ENCODE measurements at places on chromosomes 7 and 10.

GRCh38 chr7:121126801-121127534, 138.5 kb downstream of the CPED1 start:
- DNase-seq = no peak

GRCh38 chr7:136998495-136998894, 130.0 kb downstream of the CHRM2 start:
- DNase-seq = no peak

GRCh38 chr10:14535457-14536130, 204.9 kb upstream of the FRMD4A start:
- DNase-seq = no peak

GRCh38 chr10:94673614-94674321, 9.8 kb upstream of the CYP2C18 start:
- no peak for DNase-seq

- no peak for DNase-seq
Observed at GRCh38 chr7:79284211-79284610, 169.3 kb downstream of the MAGI2 start.

DNA sequence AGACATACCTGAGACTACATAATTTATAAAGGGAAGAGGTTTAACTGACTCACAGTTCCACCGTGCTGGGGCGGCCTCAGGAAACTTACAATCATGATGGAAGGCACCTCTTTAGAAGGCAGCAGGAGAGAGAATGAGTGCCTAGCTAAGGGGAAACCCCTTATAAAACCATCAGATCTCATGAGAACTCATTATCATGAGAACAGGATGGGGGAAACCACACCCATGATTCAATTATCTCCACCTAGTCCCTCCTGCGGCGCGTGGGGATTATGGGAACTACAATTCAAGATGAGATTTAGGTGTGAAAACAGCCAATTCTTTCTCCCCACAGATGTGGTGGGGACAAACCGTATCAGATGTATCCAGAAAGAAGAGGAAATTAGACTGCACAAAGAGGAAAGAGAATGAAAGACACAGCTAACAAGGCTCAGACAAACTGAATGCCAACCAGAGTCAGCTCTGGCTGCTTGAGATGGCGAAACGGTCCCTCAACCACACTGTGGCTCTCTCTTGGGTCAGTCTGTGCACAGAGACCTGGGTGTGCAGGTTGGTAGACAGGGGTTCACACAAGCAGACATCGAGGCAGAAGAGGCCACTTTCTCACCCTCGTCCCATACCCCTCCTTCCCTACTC, 375.6 kb downstream of the SFMBT2 start:
- DNase-seq = no peak
